ENCODE measurements at places on chromosomes 6 and 20. TPM values are rescaled to one million over a fixed set of nuclear protein-coding genes. Genes with fewer than 3 reads are reported as not detected.

FOXF2 gene
- total RNA-seq: not detected

KIFC1 gene
- total RNA-seq: 52.7 TPM

GRCh38 chr20:38591474-38592410 lies 9.9 kb upstream of the ARHGAP40 start:
- no peaks in the 10 kb centered on the region for H3K36me3 ChIP-seq
- H3K27me3 ChIP-seq: no peaks in the 10 kb centered on the region
- no peaks in the 10 kb centered on the region for H3K4me1 ChIP-seq
- no peak overlapping the region for H3K4me3 ChIP-seq
- DNase-seq: no peak

GRCh38 chr20:17498641-17499040 lies 32.5 kb downstream of the BFSP1 start:
- no peak overlapping the region for H3K4me3 ChIP-seq
- no peaks in the 10 kb centered on the region for H3K36me3 ChIP-seq

GRCh38 chr20:55540486-55540885 lies 464.8 kb downstream of the CBLN4 start:
- H3K4me1 ChIP-seq: no peaks in the 10 kb centered on the region
- no peaks in the 10 kb centered on the region for H3K27me3 ChIP-seq
- DNase-seq: no peak
- no peak overlapping the region for H3K27ac ChIP-seq

All from CD8-positive, alpha-beta memory T cell (primary cell).